ENCODE measurements at places on chromosomes 5 and 9.
A peak's percentile ranks its signal among the peaks of the same experiment; 100 is the strongest.

- DNase-seq: peak; percentile 63
Observed at GRCh38 chr5:150161242-150162141, 5.1 kb upstream of the CDX1 start.

GRCh38 chr9:78115073-78115472 is 83.5 kb upstream of the GNAQ start:
- DNase-seq: no peak

DNA sequence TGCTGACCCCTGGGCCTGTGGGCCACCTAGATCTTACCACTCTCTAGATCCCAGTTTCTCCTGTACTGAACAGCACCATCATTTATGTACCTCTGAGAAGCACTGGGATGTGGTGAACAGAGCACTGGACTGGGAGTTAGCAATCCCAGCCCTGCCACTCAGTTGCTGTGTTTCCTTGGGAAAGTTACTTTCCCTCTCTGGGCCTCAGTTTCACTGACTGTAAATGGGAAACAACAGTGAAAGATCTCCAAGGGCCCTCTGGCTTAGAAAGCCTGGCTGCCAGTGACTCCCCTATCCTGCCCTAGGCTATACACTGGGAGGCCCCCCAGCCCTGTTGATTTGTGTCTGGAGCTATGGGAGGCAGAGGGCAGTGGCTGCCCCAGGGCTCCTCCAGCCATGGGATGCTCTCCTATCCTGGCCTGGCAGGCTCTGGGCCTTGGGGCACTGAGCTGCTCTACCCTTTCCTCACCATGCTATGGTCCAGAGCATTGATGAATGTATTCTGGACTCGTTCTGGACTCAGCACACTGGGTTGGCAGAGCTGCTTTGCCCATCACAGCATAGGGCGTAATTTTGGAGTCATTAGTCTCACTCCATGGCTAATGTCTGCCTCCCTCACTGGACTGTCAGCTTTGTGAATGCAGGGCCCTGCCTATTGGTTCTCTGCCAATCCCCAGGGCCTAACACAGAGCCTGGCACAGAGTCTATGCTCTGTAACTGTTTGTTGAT is 99.3 kb downstream of the RGS3 start:
- DNase-seq: no peak

DNA sequence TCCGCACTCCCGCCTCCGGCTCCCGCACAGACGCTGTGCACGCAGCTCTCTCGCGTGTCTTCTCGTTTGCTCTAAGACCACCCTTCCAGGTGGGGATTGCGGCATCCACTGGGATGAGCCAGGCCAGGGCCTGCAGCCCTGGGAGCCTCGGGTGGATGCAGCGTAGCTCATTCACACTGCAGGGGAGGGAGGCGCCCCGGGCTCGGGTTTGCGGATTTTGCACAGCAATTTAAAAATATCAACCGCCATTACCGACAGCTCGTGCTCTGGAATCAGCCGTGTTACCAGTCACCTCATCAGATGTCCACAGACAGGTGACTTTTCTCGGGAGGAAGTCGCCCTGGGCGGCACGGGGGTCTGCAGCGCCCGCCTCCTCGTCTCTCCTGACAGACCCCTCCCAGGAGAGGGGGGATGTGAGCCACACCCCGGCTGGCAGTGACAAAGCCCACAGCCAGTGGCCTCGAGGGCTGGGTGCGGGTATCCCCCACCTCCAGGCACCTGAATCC is 20.8 kb upstream of the SLC6A3 start:
- no peak for DNase-seq

GRCh38 chr5:120613729-120614128 is 149.6 kb downstream of the PRR16 start:
- no peak for DNase-seq

DNA sequence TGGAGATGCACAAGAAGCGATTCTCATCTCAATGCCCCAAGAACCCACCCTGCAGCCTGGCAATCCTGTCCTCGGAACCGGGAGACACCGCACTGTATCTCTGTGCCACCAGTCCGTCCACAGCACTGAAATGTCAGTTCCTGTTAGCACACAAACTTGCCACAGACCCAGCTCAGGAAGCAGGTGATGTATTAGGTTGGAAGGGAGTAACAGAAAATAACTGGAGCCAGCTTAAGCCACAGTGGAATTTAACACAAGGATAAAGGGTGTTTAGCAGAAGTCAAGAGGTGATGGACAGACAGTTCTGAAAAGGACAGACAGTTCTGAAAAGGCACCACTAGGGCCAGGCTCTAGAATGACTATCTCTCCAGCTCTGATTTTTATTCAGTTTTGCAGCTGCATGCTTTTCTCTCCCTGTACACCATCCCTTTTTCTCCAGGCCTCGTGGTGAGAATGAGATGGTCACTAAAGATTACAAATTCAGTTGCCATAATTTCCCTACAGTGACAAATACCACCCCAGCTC is 114.4 kb downstream of the ANKRD18B start:
- no peak for DNase-seq

All from stimulated activated CD4-positive, alpha-beta T cell treated with anti-CD3 and anti-CD28 coated beads, Interleukin-1b, Interleukin-23, amount 100 ng/mL, for 1 hour (primary cell).